ENCODE measurements at places on chromosomes 13 and 19.

DNA sequence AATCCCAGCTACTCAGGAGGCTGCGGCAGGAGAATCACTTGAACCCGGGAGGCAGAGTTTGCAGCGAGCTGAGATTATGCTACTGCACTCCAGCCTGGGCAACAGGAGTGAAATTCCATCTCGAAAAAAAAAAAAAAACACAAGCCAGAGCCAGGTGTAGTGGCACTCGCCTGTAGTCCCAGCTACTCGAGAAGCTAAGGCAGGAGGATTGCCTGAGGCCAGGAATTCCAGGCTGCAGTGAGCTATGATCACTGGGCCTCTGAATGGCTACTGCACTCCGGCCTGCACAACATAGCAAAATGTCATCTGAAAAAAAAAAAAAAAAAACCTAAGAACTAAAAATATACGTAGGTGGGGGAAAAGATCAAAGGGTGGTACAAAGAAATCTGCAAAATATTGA is 19.4 kb downstream of the EPS15L1 start:
- no peak for DNase-seq

- DNase-seq = no peak
Measured at GRCh38 chr13:30725326-30726085, 9.8 kb upstream of the ALOX5AP start.

GRCh38 chr13:111328574-111329410 is 8.3 kb downstream of the TEX29 start:
- no peak for DNase-seq

DNA sequence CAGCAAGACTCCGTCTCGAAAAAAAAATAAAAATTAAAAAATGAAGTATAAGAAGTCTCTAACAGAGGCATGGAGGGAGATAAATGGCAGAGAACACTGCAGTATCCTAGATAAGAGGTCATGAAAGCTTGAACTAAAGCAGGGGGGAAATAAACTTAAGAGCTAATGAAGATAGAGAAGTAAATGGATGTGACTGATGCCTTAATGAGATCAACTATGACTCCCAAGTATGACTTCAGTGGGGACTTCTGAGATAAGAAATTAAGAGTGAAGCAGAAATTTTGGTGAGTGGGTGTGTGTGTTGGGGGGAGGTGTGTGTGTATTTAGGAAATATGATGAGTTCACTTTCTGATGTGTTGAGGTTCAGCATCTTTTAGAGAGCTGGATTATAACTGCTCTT is 55.1 kb downstream of the DIAPH3 start:
- DNase-seq = no peak

GRCh38 chr13:113445791-113446487 is 7.3 kb downstream of the ADPRHL1 start:
- no peak for DNase-seq

GRCh38 chr13:61774903-61775302 is 359.3 kb upstream of the PCDH20 start:
- DNase-seq = no peak

DNA sequence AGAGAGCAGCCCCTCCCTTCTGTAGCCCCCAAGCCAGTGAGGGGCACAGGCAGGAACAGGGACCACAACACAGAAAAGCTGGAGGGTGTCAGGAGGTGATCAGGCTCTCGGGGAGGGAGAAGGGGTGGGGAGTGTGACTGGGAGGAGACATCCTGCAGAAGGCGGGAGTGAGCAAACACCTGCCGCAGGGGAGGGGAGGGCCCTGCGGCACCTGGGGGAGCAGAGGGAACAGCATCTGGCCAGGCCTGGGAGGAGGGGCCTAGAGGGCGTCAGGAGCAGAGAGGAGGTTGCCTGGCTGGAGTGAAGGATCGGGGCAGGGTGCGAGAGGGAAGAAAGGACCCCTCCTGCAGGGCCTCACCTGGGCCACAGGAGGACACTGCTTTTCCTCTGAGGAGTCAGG is 4.2 kb downstream of the KLK3 start:
- DNase-seq = no peak
